ENCODE measurements at places on chromosomes 2 and 18.

- peak; percentile 57 for DNase-seq
Observed at GRCh38 chr2:105329561-105330495, at the start of gene TGFBRAP1. TSS of gene TGFBRAP1 (minus strand) at chr2:105329735. CDS start at chr2:105308301, 21,434 bp downstream.

DNA sequence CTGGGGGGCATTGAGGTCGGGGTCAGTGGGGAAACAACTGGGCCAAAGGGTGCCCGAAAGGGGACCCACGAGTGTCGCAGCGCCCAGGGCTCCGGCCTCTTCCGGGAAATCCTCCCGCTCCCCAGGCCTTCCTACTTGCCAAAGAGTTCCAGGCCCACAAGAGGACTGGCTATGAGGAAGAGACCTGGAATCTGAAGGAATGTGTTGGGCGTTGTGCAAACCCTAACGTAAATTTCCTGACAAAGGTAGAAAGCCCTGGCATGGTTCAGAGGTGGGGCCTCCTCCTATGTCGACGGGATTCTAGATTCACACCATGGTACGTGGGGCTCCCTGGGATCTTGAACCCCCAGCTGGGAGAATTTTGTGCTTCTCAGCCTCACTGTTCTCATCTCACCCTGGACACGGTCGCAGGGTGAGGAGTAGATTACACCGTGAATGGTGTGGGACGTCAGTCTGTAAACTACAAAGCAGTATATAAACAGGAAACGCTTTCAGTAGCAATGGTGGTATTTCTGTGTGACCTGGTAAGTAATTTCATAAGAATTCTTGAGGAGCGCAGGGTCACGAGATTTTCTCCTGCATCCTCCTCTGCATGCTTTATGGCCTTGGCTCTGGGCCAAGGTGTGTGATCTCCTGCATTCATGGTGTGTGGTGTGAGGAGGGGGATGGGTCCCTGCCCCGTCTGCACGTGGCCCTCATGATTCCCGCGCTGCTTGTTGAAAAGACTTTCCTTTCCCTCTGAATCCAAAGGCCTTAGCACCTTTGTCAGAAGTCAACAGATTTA, 868 bp downstream of the HSBP1L1 start:
- no peak for DNase-seq

DNA sequence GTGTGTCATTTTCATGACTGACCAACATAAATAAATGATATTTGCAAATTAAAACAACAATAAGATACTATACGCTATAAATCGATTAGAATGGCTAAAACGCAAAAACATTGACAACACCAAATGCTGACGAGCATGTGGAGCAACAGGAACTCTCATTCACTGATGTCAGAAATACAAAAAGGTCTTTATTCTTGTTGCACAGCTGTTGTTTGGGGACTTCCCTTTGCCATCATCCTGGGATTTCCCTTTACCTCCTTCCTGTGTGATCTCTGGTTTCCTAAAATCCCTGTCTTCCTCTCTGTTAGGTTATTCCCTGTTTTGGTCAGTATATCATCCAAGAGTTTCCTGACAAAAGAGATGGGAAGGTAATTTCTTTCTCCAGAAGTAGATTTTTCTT, 66.0 kb downstream of the NOL10 start:
- no peak for DNase-seq

DNA sequence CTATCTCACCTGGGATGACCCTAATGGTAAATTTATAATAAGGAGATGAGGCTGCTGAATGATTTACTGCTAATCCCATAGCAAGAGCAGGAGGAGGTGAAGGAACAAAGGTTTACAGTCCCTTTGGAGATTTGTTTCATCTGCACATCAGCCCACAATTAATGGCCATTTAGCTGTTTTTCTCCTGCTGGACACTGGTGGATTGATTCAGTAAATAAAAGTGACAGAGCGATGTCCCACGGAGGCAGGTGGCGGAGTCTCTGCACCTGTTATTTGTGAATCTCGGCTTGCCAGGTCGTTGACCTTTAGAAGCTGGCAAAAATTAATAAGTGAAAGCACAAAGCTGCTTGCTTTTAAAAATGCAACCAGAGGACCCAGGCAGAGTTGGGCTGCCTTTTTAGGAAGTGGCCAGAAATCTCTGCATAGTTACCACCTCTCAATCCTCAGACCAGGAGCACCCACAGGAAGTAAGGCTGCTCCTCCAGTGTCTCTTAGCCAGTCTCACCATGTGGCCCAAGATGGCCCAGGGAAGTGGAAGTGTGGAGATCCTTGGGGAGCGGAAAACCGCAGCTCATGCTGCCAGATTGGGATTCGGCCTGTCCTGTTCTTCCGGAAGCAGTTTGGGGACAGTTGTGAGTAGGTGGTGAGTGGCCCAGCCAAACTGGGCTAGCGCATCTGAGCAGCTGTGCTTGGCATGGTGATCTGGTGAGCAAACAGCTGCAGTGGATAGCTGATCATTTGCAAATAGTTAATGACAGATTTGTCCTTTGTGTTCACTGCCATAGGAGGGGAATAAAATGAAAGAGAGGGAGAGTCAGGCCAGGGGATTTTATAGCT, 1005.7 kb upstream of the PIK3C3 start:
- DNase-seq, result no peak

DNA sequence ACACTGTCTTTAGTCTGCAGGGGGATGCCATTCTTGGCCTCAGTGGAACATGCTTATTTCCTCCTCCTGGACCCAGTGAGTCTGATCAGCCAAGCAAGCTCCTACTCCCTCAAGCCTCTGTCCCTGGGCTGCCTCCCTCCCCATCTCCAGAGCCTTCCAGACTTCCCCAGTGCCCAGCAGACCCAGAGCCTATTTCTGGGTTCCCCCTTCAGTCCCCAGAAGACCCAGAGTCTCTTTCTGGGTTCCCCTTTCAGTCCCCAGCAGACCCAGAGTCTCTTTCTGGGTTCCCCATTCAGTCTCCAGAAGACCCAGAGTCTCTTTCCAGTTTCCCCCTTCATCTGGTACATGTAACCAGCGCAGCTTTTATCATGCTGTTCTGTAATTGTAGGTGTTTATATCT, 17.0 kb upstream of the PKDCC start:
- peak; percentile 27 for DNase-seq

GRCh38 chr2:205776139-205776538, 93.8 kb downstream of the NRP2 start:
- DNase-seq, result no peak

DNA sequence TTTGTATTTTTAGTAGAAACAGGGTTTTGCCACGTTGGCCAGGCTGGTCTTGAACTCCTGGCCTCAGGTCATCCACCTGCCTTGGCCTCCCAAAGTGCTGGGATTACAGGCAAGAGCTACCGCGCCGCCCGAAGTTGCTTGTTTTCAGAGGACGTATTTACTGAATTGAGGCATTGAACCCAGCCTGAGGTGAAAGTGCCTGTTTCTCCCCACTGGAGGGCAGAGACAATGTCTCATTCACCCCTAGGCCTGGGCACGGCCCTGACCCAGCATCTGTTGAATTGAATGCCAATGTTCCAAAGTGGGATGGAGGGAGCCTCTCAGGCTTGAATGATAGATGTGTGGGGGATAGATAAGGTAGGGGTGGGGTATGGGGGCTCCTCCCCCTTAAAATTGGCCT, 4.5 kb upstream of the TMBIM1 start:
- peak; percentile 88 for DNase-seq

- no peak for DNase-seq
Observed at GRCh38 chr2:118202707-118203303, 114.5 kb downstream of the INSIG2 start.

- DNase-seq, result no peak
Observed at GRCh38 chr2:109372614-109373013, 241.2 kb downstream of the SEPTIN10 start.

DNA sequence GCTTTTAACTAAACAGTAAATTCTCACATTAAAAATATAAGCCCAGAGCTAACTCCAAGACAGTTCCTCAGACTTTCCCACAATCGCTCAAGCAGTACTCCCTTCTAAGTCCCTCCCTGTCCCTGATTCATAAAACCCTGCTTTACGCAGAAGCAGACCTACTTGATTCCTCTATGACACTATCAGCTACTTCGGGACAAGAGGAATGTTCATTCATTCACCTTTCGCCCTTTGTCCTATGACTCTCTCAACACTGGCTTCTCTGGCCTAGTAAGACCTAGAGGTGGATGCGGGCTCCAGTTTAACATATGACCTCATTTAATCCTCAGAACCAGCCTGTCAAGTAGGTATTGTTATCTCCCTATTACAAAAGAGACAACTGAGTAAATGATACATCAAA, 10.2 kb downstream of the LPIN2 start:
- no peak for DNase-seq

- DNase-seq, result no peak
Observed at GRCh38 chr2:8151888-8152287, 530.0 kb upstream of the ID2 start.

- DNase-seq, result no peak
Observed at GRCh38 chr18:13435586-13436333, 217.2 kb downstream of the LDLRAD4 start.

- DNase-seq, result no peak
Observed at GRCh38 chr2:37013315-37013641, 46.9 kb upstream of the STRN start.

- DNase-seq, result no peak
Observed at GRCh38 chr18:77066689-77067088, 65.9 kb downstream of the MBP start.

DNA sequence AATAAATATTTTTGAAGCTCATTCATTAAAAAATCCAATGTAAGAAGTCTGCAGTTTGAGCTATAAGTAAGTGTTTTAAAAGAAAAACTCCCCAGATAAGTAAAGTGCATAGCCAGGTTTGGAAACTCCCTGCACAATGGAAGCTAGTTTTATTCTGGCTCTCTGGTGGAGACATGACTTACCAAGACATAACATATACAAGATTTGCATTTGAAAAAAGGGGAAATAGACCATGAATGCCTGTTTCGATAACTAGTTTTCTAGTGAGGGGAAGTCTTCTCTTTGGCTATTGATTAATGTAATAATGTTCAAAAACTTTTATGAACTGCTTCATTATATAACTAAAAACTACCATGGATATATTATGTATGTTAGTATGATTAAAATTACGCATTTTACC, 435.2 kb downstream of the ARHGAP15 start:
- no peak for DNase-seq

DNA sequence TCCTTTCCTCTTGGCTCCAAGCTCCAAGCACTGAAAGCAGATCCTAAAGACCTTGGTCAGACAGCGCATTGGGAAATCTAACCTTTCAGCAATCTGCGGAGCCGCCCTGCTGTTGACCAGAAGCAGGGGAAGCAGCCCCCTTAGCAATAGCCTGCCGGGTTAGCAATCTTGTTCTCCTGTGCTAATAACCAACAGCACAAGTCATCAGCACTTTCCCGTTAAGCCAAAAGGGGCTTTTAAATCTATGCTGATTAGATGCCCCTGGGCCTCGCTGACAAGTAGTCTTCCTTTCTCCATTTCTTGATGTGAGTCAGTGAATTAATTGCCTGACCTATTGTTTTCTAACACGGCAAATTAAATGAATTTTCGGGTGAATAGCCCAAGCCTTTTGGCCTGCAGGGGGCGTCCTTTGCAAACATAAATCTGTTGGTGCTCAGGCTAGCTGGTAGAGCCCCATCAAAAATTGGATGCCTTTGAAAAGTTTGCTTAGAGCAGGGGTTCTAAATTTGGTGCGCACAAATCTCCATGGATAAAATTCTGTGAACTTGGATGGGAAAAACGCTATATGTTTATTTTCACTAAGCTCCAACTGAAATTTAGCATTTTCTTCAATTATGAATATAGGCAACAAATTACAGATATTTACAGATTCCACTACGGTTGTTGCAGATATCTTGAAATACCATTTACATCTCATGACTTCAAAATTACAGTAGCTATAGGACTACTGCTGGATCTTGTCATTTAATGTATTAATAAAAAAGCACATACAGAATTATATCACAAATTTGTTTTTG, 24.6 kb downstream of the MAIP1 start:
- DNase-seq, result peak; percentile 75

GRCh38 chr2:135986507-135986906, 1.1 kb upstream of the DARS1 start:
- DNase-seq, result no peak

DNA sequence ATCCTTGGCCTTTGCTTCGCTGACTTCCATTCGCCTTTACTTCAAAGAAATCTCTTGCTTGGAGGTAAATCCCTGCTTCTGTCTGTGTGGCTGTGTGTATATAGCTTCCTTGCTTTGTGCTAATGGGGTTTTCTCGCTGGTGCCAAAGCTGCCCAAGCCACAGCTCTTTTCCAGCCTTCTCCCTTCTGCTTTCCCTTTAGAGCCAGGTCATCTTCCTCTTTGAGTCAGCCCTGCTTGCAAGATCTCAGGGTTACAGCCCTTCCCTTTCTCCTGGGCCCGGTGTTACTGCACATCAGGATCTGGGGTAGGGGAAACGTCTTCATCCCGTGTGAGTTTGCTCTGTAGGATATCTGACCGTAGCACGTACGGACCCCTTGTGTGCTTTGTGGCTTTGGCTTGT, 19.1 kb downstream of the EIF4E2 start:
- DNase-seq, result no peak

DNA sequence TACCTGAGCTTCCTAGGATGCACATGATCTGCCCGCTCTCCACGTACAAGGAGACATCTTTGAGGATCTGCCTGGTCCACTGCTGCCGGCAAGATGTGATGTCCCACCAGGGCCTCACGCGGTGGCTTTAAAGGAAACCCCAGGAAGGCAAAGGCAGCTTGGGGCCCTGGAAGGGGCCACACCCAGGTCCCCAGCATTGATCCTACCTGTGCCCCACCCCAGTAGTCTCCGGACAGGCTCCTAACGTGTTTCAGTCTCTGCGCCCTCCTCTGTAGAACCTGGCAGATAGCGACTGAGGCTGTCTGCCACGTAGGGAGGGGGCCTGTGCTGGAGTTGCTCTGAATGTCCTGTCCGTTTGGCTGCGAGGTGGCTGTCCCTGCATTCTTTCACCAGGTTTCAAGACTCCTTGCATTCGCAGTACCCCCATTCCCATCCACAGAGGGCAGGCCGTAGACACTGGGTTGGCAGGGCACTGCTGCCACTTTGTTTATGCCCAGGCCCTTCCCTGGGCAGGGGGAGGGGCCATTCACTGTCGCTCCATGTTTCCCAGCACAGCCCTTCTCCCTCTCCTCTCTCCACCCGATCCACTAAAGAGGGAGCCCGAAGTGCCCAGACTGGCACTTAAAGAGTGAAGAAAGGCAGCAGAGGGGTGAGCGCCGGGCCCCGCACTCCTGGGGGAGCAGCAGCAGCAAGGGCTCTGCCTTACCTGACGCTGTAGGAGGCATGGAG, 644 bp downstream of the ABCG5 start:
- no peak for DNase-seq
